ENCODE measurements at places on chromosomes 2 and 18.

GRCh38 chr18:48676756-48677368, 138.0 kb downstream of the CTIF start:
- peak; percentile 38 for DNase-seq

DNA sequence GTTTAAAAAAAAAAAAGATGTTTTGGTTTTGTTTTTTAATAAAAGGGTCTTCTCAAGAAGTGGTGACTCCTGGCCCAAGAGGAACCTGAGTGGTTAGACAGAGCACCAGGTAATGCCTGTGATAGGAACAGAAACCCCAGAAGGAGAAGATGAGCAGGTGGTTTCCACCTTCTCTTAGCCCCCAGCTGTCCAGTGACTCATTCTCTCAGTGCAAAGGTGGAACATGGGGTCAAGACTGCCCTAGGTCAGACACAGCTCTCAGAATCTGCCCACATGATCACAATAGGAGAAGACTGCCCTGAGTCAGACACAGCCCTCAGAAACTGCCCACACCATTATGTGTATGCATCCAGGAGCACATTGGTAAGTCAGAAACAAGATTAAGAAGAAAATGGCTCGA, 61.8 kb downstream of the TBC1D8 start:
- DNase-seq, result no peak

DNA sequence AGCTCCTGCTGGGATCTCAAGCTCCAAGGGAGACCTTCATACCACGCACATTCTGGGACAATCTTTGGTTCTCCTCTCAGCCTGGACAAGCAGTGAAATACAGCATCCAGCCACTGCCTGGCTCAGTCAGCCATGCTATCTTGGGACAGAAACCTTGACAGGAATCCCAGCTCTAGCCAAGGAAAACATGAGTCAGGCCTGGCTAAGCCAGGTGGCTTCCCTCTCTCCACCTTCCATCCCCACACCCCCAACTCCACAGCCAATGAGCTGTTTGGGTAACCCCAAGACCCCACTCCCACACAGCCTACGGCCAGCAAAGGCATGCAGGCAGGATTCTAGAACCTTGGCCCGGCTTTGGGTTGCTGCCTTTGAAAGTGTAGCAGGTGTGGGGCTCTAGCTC, 64.9 kb downstream of the MCFD2 start:
- DNase-seq, result peak; percentile 68

DNA sequence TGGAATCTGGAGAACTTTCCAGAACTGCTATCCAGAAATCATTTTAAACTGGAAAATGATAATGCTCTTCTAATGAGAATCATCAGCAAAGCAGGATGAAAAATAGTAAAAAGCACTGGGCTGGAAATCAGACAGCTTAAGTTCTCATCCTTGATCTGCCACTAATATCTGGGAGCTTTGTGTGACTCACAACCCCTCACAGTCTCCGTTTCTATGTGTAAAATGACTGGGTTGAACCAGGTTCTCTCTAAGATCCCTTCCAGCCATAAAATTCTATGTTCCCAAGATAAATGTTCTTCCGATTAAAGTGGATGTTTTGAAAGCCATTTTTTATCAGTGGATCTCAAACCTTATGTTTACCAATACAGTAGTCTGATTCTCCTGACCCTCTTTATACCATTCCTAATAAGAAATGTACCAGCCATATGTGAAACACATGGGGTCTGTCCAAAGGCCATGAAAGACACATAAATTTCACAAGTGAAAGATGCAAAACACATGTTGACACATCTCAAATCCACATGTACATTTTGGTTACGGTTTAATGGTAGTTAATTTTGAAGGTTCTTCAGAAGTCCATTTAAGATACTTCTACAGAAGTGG, 188.8 kb downstream of the EN1 start:
- DNase-seq, result peak; percentile 64

DNA sequence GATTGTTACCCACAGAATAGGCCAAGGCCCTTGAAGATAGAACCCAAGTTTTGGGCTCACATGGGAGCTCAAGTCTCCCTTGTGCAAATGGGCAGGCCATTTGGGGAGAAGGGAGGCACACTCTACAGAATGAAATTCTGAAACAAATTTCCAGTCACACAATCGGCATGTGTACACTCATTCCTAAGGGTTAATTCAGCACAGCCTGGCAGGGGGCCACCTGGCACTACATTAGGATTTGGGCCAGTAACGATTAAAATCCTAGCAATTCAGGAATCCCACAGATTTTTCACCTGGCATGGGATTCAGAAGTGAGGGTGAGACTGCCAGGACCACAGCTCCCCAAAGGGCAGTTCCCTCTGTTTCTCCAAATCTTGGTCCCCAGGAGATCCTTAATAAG, 46.4 kb downstream of the BMP10 start:
- peak; percentile 84 for DNase-seq

- peak; percentile 69 for DNase-seq
Measured at GRCh38 chr2:20184067-20184938, 40.6 kb downstream of the SDC1 start.

GRCh38 chr2:65881592-65881991, 449.2 kb upstream of the SPRED2 start:
- DNase-seq, result no peak

- no peak for DNase-seq
Measured at GRCh38 chr2:169007356-169007755, 23.8 kb downstream of the ABCB11 start.

- DNase-seq, result no peak
Measured at GRCh38 chr2:228072669-228073068, 108.8 kb downstream of the SPHKAP start.

DNA sequence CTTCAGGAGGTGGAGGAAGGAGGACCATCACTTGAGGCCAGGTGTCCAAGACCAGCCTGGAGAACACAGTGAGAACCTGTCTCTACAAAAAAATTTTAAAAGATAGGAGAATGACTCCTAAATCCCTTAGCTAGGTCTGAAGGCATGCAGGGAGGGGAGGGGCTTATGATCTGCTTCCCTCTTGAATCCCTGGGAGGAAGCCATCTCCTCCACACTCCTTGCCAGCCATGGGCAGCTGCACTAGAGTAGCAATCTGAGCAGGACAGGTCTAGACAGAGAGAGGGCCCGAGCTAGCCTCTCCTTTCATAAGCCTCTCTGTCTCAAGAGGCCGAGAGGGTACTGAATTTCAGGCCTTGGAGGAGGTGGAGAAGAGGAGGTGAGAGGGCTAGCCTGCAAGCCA, 42.5 kb downstream of the DAPL1 start:
- DNase-seq, result no peak

DNA sequence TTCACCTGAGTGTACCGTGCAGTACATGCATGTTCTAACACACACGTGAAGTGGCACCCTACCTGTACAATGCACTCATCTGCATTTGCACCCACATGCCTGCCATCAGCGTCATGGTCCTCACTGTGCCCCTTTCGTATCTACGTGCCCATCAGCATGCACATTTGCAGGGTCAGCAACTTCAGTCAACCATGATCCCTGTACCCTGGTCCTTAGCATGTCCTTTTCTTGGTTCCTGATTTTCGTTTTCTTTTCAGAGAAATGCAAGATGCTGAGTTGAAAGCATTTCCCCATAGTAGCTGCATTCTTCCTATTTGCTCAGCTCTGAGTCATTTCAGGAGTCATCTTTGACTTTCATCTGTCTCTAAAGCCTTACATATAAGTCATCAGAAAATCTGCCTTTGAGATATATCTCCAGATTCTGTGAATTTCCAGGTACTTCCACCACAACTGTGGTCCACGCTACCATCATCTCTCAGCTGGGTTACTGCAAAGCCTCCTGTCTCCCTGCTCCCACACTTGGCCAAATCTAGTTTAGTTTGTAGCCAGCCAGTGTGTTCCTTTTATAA, 14.7 kb upstream of the PUM2 start:
- DNase-seq, result peak; percentile 67

DNA sequence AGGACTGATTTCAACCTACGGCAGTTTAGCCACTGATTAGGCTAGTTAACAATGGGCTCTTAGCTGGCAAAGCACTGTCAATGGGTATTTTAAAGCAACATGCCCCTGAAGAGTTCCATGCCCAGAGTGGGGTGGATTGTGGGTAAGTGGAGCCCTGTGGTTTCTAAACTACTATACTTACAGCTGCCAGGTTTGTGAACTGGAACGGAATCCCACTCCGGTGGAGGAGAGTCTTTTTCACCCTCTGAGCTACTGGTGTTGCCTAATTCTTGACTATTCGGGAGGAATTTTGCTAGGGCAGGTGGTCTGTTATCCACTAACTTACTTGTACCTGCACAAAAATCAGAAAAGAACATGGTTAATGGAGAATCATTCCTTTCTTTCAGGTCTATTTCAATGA, 52.6 kb downstream of the ZAP70 start:
- DNase-seq, result no peak

DNA sequence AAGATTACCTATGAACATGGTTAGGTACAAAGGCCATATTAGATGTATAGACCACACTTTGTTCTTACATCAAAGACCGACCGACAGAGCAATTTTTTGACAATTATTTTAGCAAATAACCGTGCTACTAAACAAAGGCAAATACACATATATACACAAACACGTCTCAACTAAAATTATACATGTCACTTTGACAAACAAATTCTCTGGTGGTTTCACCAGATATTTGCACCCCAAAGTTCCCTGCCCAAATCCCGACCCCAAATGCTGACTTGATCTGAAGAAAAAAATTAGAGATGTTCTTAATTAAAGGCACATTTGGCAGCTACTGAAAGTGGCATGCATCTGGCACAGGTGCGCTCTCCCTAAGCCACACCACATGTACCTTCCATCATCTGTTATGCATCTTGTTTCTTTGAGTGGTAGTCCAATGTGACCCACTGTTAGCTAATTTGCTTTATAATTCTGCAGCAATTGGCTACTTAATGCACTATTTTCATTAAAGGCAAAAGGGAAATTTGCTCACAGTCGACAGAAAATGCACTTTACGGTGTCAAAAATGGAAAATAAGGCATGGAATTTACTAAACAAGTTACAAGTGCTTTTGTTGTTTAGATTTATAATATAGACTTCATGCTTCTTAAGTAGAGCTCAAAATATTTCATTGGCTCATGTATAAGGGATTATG, 92.1 kb downstream of the ARHGEF33 start:
- DNase-seq, result no peak

DNA sequence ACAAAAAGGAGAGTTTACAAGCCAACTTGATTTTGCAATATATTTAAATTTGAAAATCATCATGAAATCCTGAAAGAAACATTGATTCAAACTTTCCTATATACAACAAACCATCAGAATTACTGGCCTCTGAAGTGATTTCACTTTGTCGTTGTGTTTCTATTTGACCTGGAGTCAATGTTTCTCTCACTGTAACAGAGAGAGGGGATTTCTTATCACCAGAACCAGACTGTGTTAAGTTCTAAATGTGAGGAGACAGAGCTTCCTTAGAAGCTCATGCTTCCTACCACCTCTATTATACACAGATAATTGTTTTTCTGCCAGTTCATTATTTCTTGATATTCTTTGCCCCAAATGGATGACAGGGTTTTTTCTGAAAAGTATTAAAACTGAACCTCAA, 245.0 kb upstream of the RND3 start:
- no peak for DNase-seq

DNA sequence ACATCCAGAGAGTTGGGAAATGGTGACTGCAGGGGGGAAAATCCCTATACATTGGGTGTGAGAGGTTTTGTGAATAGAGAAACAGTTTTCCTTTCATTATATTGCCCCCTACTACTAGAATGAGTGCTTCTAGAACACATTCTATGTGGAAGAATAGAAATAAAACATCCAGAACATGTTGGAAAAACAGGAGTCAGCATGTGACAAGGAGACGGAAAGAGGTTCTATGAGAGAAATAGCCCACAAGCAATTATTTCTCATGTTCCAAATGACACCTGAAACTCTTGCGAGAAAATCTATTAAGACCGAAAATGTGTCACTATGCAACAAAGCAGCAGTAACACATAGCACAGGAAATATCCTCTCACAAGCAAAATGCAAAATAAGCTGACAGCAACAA, 202.7 kb upstream of the SPOPL start:
- no peak for DNase-seq

GRCh38 chr2:236793023-236794011, 223.7 kb downstream of the ACKR3 start:
- no peak for DNase-seq

- no peak for DNase-seq
Measured at GRCh38 chr2:185069107-185069506, 470.8 kb downstream of the ZNF804A start.

DNA sequence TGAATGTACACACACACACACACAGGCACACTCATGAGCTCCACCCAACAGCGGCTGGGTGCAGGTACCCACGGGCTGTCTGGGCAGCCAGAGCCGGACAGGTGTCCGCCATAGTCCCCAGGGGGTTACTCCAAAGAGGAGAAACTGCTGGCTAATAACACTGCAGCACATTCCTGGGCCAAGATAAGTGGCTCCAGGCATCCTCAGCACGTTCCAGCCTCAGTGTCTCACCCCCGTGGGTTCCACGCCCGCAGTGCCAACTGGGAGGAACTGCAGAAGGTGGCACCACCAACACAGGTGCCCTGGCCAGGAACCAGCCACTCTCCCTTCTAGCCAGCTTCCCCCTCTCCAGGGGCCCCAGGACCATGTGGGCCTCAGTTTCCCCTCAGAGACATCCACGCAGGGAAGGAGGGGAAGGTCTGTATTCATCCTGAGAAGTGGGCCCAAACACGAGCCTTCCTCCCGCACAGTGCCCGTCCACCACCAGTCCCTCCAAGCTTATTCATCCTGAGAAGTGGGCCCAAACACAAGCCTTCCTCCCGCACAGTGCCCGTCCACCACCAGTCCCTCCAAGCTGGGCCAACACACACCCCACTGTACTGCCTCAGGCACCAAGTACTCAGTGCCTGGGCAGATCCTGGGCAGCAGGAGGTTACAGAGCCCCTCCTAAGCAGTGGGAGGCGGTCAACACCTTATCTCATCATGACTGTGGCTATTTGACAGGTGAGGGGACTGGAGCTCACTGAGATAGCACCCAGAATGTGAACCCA, 47.6 kb downstream of the TNS1 start:
- no peak for DNase-seq

GRCh38 chr2:62529758-62530157, 23.8 kb upstream of the TMEM17 start:
- DNase-seq, result no peak

DNA sequence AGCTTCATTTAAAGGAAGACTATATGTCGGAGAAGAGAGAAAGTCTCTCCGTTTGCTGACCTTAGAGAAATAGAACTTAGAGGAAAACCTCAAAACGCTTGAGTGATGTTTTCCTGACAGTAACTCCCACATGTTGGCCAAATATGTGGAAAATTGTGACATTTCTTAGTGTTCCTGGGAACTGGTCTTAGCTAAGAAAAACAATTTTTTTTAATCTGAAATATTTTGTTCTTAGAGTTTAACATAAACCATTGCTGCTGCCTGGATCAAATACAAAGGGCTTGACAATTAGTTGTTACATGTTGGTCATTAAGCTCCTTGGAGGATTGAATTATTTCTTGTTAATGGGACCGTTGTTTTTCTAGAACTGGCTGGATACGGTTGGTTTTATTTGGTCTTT, 16.3 kb downstream of the DYNC2LI1 start:
- peak; percentile 53 for DNase-seq

GRCh38 chr2:84701880-84702279, 179.0 kb downstream of the TRABD2A start:
- peak; percentile 98 for DNase-seq

GRCh38 chr2:239868556-239869181, 156.5 kb downstream of the NDUFA10 start:
- DNase-seq, result no peak
